ENCODE measurements at places on chromosomes 7 and 10.

DNA sequence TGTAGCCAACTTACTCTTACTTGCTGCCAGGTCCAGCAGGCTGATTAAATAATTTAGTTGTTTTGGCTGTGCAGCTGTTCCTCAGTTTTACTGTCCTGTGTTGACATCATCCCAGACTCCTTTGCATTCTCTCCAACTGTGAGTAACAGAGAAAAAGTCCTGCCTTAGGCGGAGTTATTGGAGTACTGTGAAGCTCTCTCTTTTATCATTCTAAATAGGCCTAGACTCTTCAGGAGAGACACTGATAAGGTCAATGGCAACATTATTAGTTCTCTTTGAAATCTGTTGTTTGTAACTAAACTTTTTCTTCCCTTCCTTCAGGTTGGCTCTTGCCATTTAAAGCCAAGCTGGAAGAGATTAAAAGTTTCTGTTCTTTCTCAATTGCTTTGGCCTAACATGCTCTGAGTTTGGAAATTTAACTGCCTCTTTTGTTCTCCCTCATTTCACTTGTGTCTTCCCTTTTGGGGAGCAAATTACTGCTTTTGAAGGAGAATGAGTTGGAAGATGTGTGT is 215.7 kb upstream of the CSTF2T start:
- no peak for DNase-seq

DNA sequence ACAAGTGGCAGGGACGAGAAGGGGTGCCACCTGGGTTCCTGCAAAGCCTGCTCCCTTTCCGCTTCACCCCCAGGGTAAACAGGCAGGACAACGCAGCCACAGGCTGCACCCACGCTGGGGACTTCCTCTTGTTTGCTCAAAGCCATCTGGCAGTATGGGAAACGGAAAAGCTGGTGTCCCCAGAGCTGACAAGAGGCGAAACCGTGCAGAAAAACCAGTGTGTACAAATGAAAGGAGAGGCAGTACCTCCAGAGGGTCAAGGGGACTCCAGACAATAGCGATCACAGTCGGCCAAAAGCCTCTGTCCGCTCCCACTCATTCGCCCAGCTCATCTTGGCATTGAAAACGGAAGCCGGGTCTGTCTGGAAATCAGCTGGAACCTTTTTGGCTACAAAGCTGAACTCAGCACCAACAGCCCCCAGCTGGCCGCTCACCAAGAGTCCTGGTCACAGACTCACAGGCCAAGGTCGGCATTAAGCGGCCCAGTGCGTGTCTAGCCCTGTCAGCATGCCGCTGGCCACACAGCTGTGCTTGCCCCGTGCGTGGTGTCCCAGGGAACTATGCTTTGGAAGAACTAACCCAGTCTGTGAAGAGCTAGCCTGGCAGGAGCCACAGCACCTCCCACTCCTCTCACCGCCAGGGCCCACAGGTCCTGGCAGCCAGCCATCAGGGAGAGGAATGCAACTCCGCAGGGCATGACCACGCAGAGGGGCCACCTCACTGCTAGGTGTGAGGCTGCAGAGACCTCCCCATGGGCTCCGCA is 10.4 kb downstream of the TNS3 start:
- no peak for DNase-seq

GRCh38 chr10:109259293-109259692 is 664.0 kb downstream of the XPNPEP1 start:
- DNase-seq = no peak

GRCh38 chr7:104123786-104124185 is 84.0 kb downstream of the ORC5 start:
- no peak for DNase-seq
